Mucosa of descending colon (tissue), 3 donors: ENCODE measurements at places on chromosomes 6 and 20. TPM values are rescaled to one million over a fixed set of nuclear protein-coding genes. Genes with fewer than 3 reads are reported as not detected.

- DNase-seq: no peak
Measured at GRCh38 chr20:46051556-46052308, 22.7 kb downstream of the SLC12A5 start.

GRCh38 chr20:23534801-23535593, 33.3 kb downstream of the CST9L start:
- no peak for DNase-seq

FOXC1 gene
- total RNA-seq: 1.1 TPM

DNA sequence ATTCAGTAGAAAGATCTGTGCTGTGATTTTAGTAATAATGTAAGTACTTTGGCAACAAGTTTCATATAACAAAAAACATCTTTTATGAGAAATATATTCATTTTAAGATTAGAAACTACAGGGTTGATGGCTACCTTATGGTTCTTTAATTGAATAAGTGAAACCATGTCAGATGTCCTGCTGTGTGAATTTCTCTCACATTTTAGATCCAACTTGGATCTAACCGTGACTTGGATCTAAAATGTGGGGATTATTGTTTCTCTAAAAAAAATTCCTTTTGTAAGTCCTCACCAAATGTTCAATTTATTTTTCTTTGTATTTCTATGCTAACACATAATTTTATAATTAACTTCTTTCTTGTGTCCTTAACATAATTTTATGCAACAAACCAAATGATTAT, 30.4 kb downstream of the ZC2HC1B start:
- no peak for DNase-seq

SNAP91 gene
- total RNA-seq: 3.5 TPM
